ENCODE measurements at places on chromosomes 7 and 10.

GRCh38 chr10:98041352-98042043 is 11.1 kb upstream of the CRTAC1 start:
- DNase-seq: peak; percentile 73

GRCh38 chr10:50310560-50311174 is 59.4 kb upstream of the ASAH2 start:
- no peak for DNase-seq

- no peak for DNase-seq
These were observed 20.5 kb downstream of the NKX6-2 start for GRCh38 chr10:132765435-132765834.

- peak; percentile 43 for DNase-seq
These were observed 150.3 kb downstream of the COL28A1 start for GRCh38 chr7:7385421-7385820.

DNA sequence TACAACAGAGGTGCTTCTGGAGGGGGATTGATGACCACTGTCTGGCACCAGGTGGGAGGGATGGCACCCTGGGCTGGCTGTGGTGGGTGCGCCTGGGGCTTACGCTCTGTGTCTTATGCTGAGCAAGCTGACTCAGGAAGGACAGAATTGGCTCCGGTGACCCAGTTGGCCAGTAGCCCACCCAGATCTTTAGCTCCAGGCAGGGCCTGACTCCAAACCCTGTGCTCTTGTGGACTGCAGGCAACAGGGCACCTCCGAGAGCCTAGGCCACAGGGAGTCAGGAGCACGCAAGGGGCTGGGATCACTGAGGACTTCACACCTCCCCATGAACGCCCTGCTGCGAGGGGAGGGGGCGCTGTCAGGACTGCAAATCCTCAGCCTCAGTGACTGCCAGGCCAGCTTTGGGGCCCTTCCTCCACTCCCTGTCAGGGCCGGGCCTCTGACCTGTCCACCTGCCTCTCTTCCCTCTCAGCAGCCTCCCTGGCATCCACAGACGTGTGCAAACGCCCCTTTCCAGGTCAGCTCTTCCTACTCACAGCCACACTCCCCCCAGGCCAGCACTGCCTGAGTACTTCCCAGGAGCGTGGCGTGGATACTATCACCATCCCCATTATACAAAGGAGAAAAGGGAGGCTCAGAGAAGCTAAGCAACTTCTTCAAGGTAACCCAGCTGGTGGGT is 118.7 kb downstream of the SLIT1 start:
- no peak for DNase-seq
